ENCODE measurements at places on chromosomes 2 and 18.

- no peak for DNase-seq
- no peak overlapping the region for H3K27ac ChIP-seq
- H3K36me3 ChIP-seq = no peaks in the 10 kb centered on the region
- no peak overlapping the region for H3K4me3 ChIP-seq
- no peaks in the 10 kb centered on the region for H3K4me1 ChIP-seq
- no peaks in the 10 kb centered on the region for H3K27me3 ChIP-seq
Observed at GRCh38 chr2:23916727-23917405, 10.1 kb downstream of the ATAD2B start.

DNA sequence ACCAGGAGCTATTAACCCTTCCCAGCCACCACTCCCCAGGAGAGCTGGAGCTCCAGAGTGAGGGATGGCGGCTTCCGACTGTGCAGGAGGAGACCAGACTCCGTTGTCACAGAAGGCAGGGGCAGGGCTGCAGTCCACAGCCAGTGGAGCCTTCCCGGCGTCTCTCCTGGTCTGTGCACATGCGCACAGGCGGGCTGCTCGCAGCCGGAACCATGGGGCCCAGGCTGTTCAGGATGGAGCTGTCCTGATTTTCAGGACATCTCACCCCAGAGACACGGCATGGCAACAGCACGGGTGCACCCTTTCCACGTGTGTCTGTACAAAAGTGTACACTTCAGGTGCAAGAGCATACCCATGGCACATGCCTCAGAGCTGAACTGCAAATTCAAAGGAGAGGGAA, 28.9 kb downstream of the EIPR1 start:
- no peak overlapping the region for H3K27ac ChIP-seq
- no peaks in the 10 kb centered on the region for H3K27me3 ChIP-seq
- peaks cover 52% of the 10 kb centered on the region for H3K36me3 ChIP-seq
- H3K4me3 ChIP-seq = no peak overlapping the region
- DNase-seq = no peak

GRCh38 chr2:105796131-105796638, 51.5 kb downstream of the NCK2 start:
- peaks cover 31% of the 10 kb centered on the region for H3K4me1 ChIP-seq
- H3K27ac ChIP-seq = no peak overlapping the region
- no peaks in the 10 kb centered on the region for H3K27me3 ChIP-seq
- no peaks in the 10 kb centered on the region for H3K36me3 ChIP-seq
- DNase-seq = no peak
- H3K4me3 ChIP-seq = no peak overlapping the region

- no peaks in the 10 kb centered on the region for H3K36me3 ChIP-seq
- DNase-seq = no peak
- no peak overlapping the region for H3K27ac ChIP-seq
- H3K27me3 ChIP-seq = no peaks in the 10 kb centered on the region
- H3K4me3 ChIP-seq = no peak overlapping the region
Observed at GRCh38 chr2:120510751-120511395, 164.9 kb downstream of the INHBB start.

DNA sequence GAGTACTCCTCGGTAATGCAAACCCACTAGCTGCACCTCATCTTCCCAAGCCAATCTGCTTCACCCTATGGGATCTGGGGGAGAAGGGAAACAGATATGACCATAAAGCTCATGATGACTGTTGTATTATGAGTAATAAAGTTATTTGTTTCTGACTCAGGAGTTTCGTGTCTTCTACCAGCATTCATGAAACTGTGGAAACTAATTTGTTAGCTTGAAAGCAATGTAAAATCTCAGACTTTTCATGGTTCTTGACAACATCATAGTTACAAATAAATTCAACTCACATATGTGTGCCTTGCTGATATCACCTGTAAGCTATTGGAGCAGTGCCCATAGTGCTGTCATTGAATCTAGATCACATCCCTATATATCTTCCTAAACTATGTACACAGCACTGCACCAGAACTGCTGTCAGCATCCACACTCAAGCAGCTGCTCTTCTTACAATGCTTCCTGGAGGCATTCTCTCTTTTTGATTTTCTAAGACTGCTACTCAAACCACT, 135.6 kb upstream of the KYNU start:
- no peak for DNase-seq
- no peak overlapping the region for H3K4me3 ChIP-seq
- no peaks in the 10 kb centered on the region for H3K27me3 ChIP-seq
- H3K27ac ChIP-seq = no peak overlapping the region
- no peaks in the 10 kb centered on the region for H3K4me1 ChIP-seq
- H3K36me3 ChIP-seq = no peaks in the 10 kb centered on the region

- H3K36me3 ChIP-seq = no peaks in the 10 kb centered on the region
- H3K4me3 ChIP-seq = no peak overlapping the region
- H3K4me1 ChIP-seq = no peaks in the 10 kb centered on the region
Observed at GRCh38 chr18:11671156-11671555, 17.9 kb upstream of the GNAL start.

DNA sequence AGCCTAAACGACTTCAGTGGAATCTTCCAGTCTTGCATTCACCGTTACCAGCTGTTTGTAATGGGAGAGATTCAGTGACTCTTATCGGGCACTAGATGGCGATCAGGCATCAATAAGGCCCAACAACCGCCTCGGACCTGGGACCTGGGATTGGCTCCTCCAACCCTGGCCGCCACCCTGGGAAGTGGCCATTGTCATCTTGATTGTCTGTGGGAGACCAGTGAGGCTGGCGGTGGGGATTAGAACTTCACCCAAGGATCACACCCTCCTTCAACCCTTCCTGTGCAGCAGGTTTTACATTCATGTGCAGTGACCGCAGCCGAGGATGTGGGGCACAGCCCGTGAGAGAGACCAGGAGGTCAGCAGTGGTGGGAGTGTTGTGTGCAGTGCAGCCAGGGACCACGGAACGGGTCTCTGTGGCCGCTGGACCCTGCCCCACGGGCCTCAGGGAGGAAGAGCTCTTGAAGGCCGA, 85.3 kb downstream of the SPP2 start:
- H3K4me1 ChIP-seq = no peaks in the 10 kb centered on the region
- H3K4me3 ChIP-seq = no peak overlapping the region
- H3K27ac ChIP-seq = no peak overlapping the region
- H3K27me3 ChIP-seq = no peaks in the 10 kb centered on the region

GRCh38 chr2:80519121-80519643, 214.6 kb upstream of the LRRTM1 start:
- no peak for DNase-seq
- no peak overlapping the region for H3K4me3 ChIP-seq
- no peaks in the 10 kb centered on the region for H3K27me3 ChIP-seq
- H3K36me3 ChIP-seq = no peaks in the 10 kb centered on the region
- no peaks in the 10 kb centered on the region for H3K4me1 ChIP-seq

DNA sequence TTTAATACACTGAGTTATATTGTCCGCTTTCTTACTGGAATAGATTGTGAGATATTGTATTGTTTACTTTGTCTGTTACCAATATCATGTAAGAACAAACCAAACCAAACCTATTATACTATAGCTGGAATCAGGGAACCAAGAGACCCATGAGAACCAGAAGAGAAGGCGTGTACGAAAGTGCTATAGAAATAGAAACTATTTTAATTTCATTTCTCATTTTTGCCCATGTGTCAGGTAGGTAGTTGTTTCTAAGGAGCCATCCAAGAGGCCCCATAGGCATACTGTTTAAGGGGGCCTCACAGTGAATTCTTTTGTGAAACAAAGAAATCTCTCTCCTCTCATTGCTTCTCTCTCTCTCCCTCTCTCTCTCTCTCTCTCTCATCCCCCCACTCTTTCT, 363.6 kb downstream of the RNF144A start:
- DNase-seq = no peak
- no peak overlapping the region for H3K4me3 ChIP-seq
- H3K27ac ChIP-seq = no peak overlapping the region
- no peaks in the 10 kb centered on the region for H3K27me3 ChIP-seq
- no peaks in the 10 kb centered on the region for H3K36me3 ChIP-seq
- H3K4me1 ChIP-seq = no peaks in the 10 kb centered on the region

DNA sequence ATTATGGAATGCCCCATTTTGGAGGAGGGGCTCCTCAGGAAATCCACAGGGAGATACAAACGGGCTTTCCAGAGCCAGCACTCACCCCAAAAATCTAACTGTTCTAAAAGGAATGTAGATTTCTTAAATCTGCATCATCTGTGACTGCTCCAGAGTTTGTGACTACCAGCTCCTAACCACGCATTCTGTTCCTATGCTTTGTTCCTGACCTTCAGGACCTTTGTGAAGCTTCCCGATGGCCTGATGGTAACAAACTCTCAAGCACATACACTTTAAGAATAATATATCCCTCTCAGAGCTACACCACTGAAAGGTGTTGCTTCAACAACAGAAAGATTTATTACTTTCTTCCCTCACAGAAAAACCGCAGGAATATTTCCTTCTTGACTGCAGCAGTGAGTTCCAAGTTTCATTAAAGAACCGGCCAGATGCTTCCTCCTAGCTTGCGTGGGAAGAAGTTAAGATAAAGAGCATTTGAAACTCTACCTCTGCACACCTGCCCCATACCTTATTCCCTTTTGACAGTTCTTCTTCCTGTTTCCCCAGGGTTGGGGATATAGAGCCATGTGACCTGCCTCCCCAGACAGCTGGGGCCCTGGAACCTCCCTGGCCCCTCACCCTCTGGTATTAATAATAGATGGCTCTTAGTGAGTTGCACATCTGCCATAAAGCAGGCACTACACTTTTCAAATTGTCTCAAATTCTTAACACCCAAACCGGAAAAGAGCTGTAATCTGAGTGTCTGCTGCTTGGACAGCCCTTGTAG, 40.2 kb upstream of the EML4 start:
- no peaks in the 10 kb centered on the region for H3K27me3 ChIP-seq
- H3K36me3 ChIP-seq = no peaks in the 10 kb centered on the region
- H3K4me1 ChIP-seq = peaks cover 82% of the 10 kb centered on the region

DNA sequence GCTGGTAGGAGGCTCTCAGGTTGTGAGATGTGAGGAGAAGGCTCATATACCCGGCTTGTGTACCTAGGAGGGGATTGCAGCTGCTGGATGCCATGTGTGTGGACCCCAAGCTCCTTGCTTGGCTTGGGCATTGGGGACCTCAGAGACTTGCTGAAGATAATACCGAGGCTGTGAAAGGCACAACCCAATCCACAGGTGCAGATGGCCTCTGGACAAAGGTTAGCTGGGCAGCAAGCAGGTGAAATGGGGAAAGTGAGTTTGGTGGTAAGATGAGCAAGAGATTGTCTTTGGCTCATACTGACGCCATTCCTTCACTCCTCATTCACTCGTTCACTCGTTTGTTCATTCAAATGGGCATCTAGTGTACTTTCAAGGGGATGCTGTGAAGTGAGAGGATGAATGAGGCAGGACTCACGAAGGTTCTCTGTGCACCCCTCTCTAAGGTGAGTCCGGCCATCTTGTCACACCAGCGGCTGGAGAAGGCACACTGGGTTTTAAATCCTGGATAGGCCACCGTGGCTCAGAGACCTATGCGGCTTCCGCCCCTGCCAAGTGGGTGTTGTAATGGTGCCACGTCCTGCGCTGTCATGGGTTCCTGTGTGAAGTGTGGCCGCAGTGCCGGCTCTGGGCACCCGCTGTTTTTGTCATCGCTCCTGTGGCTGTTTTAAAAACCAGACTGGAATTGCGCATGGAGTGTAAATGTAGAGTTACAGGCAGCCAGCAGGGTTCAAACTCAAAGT, 13.7 kb downstream of the FBLN7 start:
- H3K27me3 ChIP-seq = no peaks in the 10 kb centered on the region
- no peaks in the 10 kb centered on the region for H3K36me3 ChIP-seq
- no peaks in the 10 kb centered on the region for H3K4me1 ChIP-seq

- DNase-seq = no peak
- no peak overlapping the region for H3K27ac ChIP-seq
- H3K27me3 ChIP-seq = no peaks in the 10 kb centered on the region
- no peaks in the 10 kb centered on the region for H3K36me3 ChIP-seq
- H3K4me3 ChIP-seq = no peak overlapping the region
Observed at GRCh38 chr2:24618680-24619079, 127.6 kb downstream of the NCOA1 start.

- DNase-seq = no peak
- H3K4me1 ChIP-seq = no peaks in the 10 kb centered on the region
- no peaks in the 10 kb centered on the region for H3K27me3 ChIP-seq
- H3K4me3 ChIP-seq = no peak overlapping the region
- no peak overlapping the region for H3K27ac ChIP-seq
Observed at GRCh38 chr18:6004683-6005082, 109.4 kb upstream of the TMEM200C start.

DNA sequence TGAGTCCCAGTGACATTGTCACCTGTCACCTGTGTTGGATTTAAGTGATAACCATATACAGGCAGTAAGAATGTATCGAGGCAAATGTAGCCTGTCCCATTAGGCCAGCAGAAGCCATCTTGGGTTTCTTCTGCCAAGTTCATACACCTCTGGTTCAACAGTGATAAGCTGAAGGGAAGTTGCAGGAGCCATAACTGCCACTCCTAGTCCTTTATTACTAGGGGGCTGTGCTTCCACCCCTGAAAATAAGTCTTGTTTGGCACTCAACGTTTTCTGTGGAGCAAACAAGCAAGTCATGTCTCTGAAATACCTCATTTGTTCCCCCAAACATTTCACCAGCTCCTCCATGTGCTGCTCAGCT, 58.1 kb upstream of the ALPP start:
- no peaks in the 10 kb centered on the region for H3K36me3 ChIP-seq
- no peak for DNase-seq
- H3K4me3 ChIP-seq = no peak overlapping the region
- no peak overlapping the region for H3K27ac ChIP-seq
- H3K4me1 ChIP-seq = peaks cover 39% of the 10 kb centered on the region
- no peaks in the 10 kb centered on the region for H3K27me3 ChIP-seq
